Fibroblast of skin of left quadriceps (primary cell): ENCODE measurements at places on chromosomes 1 and 21.

DNA sequence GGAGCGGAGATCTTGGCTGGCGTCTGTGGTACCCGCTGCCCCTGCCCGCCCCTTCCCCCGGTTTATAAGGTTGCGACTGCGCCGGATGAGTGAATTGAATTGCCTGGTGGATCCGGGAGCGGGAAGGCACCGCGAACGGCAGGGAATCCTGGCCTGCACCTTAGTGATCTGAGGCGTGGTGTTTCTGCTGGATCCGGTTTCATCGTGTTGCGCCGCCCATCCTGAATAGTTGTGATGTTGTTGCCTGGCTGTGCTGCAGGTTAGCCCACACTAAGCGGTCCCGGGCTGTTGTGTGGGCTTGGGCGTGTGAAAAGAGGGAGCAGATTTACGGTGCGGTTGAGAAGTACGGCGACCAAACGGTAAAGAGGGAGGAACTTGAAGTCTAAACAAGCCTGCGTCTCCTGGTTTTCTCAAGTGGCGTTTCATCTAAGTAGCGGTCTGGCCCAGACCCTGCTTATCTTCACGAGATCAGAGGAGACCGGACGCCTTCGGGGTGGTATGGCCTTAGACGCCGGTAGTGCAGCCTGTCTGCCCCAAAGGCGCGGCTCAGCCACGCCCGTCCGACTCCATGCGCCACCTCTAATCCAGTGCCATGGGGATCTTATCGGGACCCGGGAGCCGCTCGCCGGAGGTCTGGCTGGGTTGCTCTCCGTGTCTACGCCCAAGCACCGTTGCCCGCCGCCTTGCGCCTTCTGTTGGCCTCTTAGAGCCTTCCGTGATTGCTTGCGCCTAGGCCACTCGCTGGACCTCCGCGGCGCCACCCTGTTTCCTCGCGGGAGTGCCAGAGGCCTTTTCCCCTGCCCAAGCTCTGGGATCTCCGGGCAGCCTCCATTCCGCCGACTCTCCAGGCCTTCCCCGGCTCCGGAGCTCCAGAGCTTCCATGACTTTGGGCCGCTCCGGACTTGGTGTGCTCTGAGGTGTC, 87.5 kb upstream of the RHOU start:
- DNase-seq, result no peak

GRCh38 chr1:36068866-36069265, 15.0 kb upstream of the TEKT2 start:
- DNase-seq, result no peak

GRCh38 chr1:203995228-203995627, 77.7 kb upstream of the SOX13 start:
- no peak for DNase-seq

DNA sequence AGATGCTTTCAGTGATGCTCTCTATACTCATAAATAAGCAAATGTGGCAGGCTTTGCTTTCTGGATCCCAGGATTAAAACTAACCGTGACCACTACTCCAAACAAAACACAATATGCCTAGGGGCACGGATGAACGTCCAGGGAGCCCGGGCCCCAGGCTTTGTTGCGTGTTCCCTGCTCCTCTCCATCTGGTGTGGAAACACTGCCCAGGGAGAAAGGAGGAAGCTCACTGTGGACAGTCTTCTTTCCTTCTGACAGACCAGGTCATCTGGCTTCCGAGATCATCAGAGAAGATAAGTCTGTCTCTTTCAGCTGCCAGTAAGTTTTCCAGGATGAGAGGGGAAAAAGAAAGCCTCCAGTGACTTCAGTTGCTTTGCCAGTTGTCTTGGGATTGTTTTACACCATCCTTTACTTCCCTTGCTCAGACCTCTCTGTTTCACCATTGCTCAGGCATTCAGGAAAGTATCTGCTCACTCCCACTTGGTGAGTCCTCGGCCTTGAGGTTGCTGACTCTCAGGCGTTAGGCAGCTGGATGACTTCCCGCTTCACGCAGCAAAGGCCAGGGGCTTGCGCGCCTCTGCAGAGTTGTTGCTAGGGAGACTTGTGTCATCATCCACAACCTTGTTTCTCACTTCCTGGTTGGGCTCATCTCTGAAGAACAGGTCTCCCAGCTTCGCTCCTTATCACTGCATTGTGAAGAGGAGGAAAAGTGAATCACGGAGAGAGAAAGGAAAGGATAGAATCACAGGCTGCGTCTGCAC, 20.6 kb upstream of the PGD start:
- no peak for DNase-seq

DNA sequence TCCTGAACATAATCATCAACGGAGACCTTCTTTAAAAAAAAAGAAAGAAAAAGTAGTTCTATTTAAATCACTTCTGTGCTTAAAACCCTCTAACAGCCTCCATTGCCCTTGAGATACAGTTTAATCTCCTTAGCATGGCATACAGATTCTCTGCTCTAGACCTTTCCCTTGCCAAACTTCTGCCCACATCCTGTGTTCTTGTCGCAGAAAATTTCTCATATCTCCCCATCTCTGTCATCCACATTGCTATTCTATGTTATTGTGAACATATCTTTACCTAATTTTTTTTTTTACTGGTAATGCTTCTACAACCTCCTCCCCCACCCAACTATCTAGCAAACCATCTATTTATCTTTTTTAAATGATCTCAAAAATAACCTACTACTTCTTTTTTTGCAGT, 135.7 kb upstream of the PROX1 start:
- no peak for DNase-seq
